SK-N-MC (cell line): ENCODE measurements at places on chromosomes 2 and 18.

- DNase-seq, result no peak
These were observed 379.0 kb upstream of the FANCL start for GRCh38 chr2:58620093-58620492.

GRCh38 chr2:226581004-226581403, 218.6 kb downstream of the IRS1 start:
- DNase-seq, result no peak

DNA sequence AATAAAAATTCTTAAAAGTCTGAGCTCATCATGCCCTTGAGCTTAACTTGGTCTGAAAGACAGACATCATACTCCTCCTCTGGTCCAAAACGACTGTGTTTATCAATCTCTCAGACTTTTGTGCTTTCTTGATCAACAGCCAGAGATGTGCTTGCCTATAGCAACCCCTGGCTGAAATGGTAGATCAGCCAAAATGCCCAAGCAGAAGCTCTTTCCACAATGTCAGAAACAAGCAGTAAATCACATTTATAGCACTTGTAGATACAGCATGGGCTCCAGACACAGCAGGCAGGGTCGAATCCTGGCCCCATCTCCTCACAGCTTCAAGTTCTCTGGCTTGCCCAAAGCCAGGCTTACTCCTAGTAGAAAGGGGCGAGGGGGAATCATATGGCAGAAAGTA, 110.4 kb upstream of the FOSL2 start:
- no peak for DNase-seq

GRCh38 chr2:108921096-108922030, 67.7 kb downstream of the EDAR start:
- DNase-seq, result no peak

DNA sequence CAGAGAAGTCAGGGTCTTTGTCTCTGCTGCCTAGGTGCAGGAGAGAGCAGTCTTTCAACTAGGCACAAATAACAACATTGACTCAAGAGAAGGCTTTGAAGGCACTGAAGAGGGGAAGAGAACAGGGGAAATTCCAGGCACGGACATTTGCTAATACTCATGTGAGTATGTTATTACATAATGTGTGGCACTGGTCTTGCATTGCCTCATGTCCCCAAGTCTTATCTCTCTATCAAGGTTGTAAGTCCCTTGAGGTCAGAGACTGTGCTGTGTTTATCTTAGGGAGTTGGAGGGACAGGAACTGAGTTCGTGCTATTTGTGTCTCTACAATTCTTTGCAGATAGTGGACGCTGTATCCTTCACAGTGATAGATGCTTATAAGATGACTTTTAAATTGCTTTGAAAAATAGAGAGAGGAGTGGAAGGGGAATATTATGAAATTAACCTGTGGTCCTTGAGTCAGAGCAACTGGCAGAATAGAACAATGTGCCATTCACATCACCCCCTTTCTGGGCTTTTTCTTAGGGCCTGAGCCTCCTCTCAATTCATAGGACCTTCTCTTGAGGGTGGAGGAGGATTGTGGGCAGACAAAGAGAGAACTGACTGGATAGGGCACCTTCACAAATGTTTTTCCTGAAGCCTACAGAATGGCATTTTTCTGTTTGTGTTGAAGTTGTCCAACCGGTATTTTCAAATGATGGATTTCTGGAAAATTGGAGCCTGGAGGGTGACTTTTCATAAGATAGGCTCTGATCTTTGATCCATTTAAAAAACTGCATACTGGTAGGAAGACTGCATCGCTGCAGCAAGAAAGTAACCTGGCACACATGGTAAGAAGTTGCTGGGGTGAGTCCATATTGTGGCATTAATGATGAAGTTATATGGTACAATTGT, 96.6 kb upstream of the CXCR4 start:
- DNase-seq, result no peak
